ENCODE measurements at places on chromosomes 6 and 20. TPM values are rescaled to one million over a fixed set of nuclear protein-coding genes. Genes with fewer than 3 reads are reported as not detected.

The TP53TG5 gene
- not detected for total RNA-seq

The ARG1 gene
- not detected for total RNA-seq

The ZNF341 gene
- 1.1 TPM for total RNA-seq

The CST4 gene
- total RNA-seq, result not detected

The TPD52L1 gene
- total RNA-seq, result 2.9 TPM

The SLA2 gene
- total RNA-seq, result not detected

The NCOA5 gene
- total RNA-seq, result 12.1 TPM

The C20orf144 gene
- total RNA-seq, result 0.09 TPM

The PTK6 gene
- total RNA-seq, result under 0.01 TPM

The ESR1 gene
- under 0.01 TPM for total RNA-seq

The BEND6 gene
- 1.1 TPM for total RNA-seq

The PPIL6 gene
- total RNA-seq, result 0.85 TPM

The GPX5 gene
- not detected for total RNA-seq

The PLCB4 gene
- total RNA-seq, result 1.8 TPM

Data from endothelial cell of coronary artery (primary cell).